ENCODE measurements at places on chromosomes 3 and 15. TPM values are rescaled to one million over a fixed set of nuclear protein-coding genes. Genes with fewer than 3 reads are reported as not detected.

Gene SLC22A14
- total RNA-seq = not detected

Gene ST3GAL6
- not detected for total RNA-seq

Gene CNTN3
- total RNA-seq = not detected

Gene ZDHHC23
- total RNA-seq = 72.6 TPM

Gene CLDN18
- total RNA-seq = not detected

Gene TTC21A
- total RNA-seq = 106 TPM

Gene ATP13A4
- 8.8 TPM for total RNA-seq

Gene SLC9A9
- total RNA-seq = 18.7 TPM

Gene PLSCR1
- total RNA-seq = 44.6 TPM

Gene GCNT3
- not detected for total RNA-seq

Gene CPNE9
- 1.2 TPM for total RNA-seq

Gene STAC
- total RNA-seq = not detected

DNA sequence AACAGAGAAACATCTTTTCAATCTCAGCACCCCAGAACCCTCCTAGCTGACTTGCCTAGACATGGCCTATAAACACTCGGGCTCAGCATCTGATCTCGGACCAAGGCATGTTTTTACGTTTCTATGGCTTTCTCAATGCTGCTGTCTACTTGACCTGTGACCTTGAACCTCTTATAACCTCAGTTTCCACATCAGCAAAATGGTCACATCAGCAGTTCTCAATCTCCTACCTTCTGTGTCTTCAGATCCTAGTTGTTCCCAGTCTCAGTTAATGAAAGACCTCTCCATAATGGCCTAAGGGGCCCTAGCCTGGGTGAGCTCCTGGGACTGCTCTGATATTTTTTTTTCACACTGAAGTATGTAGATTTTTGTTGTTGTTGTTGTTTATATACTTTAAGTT, 39.6 kb downstream of the SSUH2 start:
- no peak for DNase-seq

- no peak for DNase-seq
Observed at GRCh38 chr15:78507831-78508160, 419 bp downstream of the HYKK start.

DNA sequence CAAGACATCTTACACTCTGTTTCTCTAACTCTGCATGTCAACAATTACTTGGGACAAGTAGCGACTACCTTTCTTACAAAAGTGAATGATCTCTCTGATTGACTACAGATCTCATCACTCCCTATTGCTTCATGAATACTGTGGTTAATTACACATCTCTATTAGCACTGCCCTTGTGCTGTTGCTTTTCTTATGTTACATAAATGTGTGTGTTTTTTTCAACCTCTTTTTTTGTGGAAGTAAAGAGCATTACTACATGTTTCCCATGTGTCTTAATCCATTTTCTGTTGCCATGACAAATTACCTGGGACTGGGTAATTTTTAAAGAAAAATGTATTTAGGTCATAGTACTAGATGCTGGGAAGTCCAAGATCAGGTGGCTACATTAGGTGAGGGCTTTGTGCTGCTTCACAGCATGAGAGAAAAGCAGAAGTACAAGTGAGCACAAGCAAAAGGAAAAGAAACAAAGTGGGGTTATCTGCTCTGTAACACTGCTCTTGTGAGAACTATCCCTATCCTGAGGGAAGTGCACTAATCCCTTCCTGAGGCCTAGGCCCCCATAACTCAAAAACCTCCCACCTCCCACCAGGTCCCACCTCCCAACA, 298.2 kb upstream of the SATB1 start:
- DNase-seq = peak; percentile 53

DNA sequence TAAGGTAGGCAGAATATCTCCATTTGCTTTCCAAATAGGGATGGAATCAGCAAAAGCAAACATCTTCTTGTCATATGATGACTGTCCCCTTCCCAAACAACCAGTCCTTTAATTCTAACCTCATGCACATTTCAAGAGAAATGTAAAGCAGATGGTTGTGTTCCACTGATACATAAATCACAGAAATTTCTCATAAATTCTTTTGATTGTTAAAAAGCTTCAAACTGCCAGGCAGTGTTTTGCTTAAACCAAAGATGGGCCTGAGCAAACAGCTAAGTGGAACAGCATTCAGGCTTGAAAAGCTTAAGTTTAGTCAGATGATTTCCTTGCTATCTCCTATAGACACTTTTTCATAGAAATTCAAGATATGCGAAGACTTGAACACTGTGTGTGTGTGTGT, 74.3 kb upstream of the SOX2 start:
- DNase-seq = no peak

GRCh38 chr3:115800489-115801075, 177.3 kb downstream of the GAP43 start:
- DNase-seq = no peak

- DNase-seq = no peak
Observed at GRCh38 chr3:5657106-5657505, 469.6 kb downstream of the EDEM1 start.

- no peak for DNase-seq
Observed at GRCh38 chr15:50050986-50051743, 67.9 kb downstream of the ATP8B4 start.

GRCh38 chr3:150429767-150430671, 21.9 kb downstream of the TSC22D2 start:
- no peak for DNase-seq

DNA sequence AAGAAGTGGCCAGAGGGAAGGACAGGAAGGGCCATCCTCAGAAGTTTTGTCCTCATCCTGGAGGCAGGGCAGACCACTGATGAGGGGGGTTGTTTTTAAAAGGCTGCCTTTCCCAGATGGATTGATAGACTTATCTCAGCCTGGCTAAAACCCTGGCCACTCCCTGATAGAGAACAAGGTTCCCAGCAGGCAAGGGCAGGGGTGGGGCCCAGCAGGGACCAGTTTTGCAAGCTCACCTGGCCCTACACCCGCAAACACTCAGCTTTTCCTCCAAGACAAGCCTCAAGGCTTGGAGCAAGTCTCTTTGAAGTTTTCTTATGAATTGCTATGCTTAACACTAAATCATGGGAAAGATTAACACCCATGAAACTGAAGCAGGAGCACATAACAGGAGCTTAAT, 9.1 kb downstream of the LIPC start:
- no peak for DNase-seq

GRCh38 chr3:46492890-46493547, 4.8 kb upstream of the RTP3 start:
- DNase-seq = no peak

GRCh38 chr15:93360318-93360717, 271.3 kb upstream of the RGMA start:
- no peak for DNase-seq

DNA sequence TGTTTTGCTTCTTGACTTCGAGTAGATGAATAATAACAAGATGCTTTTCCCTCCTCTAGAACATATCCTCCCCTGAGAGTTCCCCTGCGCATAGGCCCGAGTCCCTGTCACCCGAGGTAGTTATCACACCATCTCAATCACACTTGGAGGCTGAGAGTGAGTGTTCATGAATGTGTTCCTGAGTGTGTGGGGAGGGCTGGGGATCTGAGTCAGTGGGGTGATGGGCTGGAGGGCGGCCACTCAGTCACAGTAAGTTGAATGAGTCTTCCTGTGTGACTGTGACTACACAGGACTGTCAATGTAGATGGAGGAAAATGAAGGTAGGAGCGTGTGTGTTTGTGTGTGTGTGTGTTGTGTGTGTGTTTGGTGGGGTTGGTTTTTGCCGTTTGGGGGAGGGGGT, 71.0 kb downstream of the SETD5 start:
- DNase-seq = no peak

DNA sequence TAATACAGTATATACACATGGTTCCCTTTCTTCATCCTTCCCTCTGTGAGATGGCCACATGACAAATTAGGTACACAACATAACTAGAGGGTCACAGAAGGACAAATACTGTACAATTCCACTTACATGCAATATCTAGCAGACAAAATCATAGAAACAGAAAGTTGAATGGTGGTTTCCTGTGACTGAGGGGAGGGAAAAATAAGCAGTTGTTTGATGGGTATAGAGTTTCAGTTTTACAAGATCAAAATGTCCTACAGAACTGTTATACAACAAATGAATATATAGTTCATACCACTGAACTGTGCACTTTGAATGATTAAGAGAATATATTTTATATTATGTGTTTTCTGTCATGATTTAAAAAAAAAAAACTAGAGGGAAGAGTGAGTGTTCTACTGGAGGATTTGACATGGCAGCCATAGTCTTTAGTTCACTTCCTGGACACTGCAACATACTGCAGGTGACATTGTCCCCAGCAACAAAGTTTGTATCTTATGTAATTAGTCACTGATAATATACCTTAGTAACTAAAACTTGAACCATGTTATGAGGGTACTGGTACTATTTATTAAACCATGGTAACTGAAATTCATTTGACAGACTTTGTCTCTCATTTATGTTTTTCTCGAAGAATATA, 37.2 kb downstream of the CCDC54 start:
- DNase-seq = no peak

DNA sequence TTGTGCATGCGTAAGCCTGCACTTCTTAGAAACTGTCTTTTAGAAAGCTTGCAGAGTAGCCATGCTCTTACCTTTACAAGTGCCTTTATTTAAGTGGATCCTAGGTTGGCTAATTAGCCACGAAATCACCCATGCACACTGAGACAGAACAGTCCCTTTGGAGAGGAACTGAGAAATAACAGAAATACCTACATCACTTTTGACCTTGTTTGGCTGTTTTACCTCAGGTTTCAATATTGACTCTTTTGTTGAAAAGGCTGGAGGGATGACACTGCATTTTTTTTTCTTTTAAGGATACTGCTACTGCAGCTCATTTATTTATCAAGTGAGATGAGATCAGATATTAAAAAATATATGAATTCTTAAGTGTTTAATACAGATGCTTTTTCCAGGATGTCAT, 155.6 kb upstream of the GOLIM4 start:
- DNase-seq = no peak

GRCh38 chr3:44045476-44046275, 196.0 kb upstream of the TOPAZ1 start:
- DNase-seq = peak; percentile 94

- DNase-seq = no peak
Observed at GRCh38 chr3:110685630-110686029, 386.0 kb upstream of the NECTIN3 start.

- DNase-seq = no peak
Observed at GRCh38 chr3:172982736-172983364, 158.2 kb downstream of the SPATA16 start.

GRCh38 chr3:37715976-37716375, 145.7 kb upstream of the CTDSPL start:
- no peak for DNase-seq

DNA sequence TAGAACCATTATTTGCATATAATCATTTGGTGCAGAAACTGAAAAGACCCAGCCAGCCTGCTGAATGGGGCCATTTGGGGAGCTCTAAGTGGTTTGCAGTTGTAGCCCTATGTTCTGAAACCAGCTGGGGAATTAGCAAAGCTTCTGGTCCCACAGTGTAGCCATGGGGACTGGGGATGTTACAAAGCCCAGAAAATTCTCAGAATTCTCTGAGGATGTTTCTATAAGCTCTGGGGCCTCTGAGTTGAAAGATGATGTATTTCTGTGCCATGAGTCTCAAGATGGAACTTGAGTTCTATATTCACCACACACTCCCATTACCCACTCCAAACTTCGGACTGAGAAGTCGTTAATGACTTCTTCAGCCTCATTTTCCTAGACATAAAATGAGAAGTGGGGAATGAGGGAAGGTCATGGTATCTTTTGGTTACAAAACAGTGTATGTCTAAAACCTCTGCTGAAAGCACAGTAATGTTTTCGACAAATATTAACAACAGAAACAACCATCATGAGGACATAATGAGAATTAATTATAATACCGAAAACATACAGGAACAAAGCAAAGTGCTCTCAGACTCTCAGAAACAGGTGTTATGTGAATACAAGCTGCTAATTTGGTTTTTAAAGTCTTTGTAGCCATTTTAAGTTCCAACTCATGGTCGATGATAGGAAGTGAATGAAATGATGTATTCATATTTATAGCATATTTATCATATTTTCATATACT, 89.4 kb downstream of the RFTN1 start:
- no peak for DNase-seq

GRCh38 chr3:71062952-71063772, 520.4 kb downstream of the FOXP1 start:
- DNase-seq = peak; percentile 59

DNA sequence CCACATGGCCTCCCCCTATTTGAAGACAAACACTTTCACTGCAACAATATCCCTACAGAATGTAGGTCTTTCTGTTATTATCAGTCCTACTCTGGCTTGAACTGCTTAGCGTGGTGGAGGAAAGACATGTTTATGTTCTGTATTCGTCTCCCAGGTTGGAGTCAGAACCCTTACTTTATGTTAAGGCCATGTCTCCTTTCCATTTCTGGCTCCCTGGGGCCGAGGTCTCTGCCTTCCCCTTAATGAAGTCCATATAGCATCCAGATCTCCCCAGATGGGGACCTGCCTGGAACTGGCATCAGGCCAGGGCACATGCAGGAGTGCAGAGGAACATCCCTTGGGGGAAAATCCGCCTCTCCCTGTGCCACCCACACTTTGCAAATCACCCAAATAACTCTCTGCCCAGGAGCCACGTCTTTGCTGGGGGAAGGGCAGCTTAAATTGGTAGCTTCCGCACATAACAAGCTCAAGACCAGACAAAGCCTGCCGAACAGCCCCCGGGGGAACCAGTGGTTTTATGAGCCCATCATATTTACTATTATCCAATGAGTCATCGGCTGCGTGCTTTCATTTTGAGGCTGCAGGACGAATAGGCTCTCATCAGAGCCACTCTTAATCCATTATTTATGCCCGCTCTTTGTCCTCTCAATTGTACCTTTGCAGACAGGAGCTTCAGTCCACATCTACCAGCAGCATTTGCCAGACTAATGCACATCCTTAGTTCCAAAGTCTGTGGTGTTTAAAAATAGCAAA, 237.0 kb downstream of the UACA start:
- peak; percentile 67 for DNase-seq

- DNase-seq = no peak
Observed at GRCh38 chr15:43210807-43211206, 10.0 kb downstream of the EPB42 start.

DNA sequence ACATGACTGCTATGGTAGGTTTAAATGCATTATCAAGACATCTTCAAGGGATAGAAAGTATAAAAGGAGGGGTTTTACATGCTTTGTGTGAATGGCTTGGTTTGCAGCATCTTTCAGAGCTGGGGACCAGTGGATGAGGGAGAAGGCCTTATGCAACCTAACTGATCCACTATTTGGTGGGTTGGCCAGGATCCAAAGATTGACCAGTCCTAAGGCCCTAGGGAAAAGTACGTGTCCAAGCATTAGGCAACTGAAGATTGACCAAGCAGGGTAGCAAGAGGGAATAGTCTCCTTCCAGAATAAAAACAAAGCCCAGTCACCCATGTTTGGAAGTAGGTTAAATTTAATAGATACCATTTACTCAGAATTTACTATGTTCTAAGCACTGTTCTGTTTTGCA, 509.3 kb downstream of the EPHB1 start:
- no peak for DNase-seq

DNA sequence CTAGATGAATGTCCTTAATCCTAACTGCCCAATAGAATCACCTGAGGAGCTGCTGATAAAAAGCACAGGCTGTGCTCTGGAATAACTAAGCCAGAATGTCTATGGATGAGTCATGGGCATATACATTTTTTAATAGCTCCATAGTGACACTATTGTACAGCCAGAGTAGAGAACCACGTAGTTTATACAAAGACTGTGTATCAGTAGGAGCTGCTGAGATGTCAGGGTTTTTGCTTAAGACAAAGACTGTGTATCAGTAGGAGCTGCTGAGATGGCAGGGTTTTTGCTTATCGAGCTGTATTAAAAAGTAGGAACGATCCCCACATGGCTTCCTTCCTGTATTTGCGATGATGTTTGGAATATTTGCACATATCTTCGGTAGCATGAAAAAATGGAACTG, 137.4 kb downstream of the SV2B start:
- DNase-seq = no peak

- no peak for DNase-seq
Observed at GRCh38 chr15:58222679-58223078, 84.5 kb downstream of the AQP9 start.

Measured in B cell (primary cell).